ENCODE measurements at places on chromosomes 3 and 15.

DNA sequence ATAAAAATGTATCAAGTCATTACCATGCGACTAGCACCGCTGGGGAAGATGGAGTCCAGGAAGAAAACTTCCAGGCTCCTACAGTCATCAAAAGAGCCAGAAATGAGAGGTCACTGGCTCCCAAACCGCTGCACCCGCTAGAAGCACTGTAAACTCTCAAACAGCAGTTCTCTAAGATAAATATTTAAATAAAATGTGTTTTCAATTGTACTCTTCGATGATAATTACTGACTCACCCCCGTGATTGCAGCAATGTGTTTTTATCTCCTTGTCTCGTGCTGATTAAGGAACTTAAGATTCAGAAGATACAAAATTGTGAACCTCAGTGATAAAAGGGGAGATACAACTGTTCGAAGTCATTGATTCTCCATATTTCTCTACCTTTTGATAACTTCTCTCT is 45.8 kb upstream of the FOXP1 start:
- DNase-seq: no peak

DNA sequence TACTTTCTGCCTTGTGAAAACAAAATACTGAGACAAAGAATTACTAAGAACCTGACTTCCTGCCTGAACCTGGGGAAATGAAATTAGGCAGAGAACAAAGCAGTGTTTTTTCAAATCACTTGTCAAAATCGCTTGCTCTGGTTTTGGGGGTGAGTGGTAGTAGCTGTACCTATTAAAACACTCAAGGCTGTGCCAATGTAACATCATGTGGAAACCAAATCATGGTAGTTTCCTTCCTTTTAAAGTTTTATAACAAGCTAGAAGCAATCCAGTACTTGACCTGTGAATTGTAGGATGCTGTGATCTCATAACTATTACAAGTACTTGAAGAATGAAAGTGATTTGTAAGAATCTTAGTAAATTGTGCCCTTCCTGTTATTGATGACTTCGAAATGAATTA is 6.7 kb downstream of the CMTM8 start:
- DNase-seq: no peak

GRCh38 chr3:151351648-151352047 is 22.3 kb upstream of the P2RY13 start:
- no peak for DNase-seq

DNA sequence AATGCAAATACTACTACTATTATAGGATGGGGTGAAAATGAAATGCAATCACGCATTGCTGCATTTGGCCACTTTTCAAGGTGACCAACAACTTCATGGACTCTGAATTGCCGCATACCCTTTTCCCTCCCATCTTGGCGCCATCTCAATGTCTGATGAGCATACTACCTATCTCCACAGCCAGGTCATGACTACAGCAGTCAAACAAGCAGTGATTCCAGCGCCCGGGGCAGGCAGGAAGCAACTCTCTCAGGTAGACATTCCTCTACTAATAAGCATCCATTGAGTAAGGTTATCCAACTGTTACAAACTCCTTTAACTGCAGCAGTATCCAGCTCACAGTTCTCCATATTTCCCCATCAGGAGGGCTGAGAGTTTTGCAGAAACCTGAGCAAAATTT is 155.4 kb downstream of the ADAMTS17 start:
- no peak for DNase-seq

GRCh38 chr3:31740397-31740796 is 207.7 kb downstream of the STT3B start:
- DNase-seq: no peak

- no peak for DNase-seq
These were observed 41.8 kb upstream of the TPM1 start for GRCh38 chr15:63000706-63001105.

DNA sequence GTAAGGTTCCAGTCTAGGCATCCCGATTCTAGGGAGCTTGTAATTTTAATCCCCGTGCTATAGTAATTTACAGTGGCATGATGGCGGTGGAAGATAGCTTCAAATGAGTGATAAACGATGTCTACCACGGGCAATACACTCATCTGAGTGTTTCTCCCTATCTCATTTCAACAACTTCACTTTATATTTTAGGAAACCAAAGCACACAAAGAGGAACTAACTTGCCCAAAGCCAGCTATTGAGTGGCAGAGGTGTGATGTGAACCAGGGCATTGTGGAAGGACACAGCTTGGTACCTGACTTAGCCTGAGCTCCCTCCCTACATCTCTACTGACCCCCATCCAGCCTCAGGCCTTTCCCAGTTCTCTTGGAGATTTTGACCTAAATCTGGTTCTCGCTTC is 16.9 kb upstream of the FILIP1L start:
- DNase-seq: no peak

DNA sequence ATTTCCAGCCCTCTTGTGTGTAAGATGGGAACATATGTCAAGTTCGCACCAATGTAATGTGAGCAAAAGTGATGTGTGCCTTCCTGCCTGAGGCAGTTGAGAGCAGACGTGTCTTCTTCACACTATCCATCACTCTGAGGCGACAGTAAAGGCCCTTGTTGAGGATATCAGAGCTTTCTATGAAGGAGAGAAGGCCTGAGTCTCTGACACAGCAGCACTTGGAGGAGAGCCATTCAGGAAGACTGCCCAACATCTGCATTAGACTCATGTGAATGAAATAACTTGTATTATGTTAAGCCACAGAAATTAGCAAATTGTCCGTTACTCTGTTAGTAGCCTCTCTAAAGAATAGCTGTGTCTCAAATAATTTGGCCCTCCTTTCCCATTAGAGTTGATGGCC is 108.8 kb upstream of the CCDC54 start:
- DNase-seq: no peak

GRCh38 chr3:127037418-127037841 is 54.5 kb downstream of the PLXNA1 start:
- DNase-seq: no peak

DNA sequence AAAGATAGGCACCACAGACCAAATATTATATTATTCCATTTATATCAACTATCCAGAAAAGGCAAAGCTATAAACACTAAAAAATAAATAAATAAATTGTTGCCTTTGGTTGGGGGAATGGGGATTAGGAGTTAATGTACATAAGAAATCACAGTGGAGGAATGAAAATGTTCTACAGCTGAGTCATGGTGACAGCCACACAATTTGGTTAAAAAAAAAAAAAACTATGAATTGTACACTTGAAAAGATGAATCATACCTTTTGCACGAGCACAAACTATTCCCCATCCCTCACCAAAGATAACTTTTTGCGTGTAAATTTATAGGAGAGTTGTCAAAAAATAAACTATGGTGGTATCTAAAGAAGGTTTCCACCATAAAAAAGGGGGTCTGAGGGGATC is 103.2 kb downstream of the TBC1D5 start:
- DNase-seq: no peak

GRCh38 chr3:133506215-133506901 is 67.1 kb upstream of the CDV3 start:
- DNase-seq: no peak

DNA sequence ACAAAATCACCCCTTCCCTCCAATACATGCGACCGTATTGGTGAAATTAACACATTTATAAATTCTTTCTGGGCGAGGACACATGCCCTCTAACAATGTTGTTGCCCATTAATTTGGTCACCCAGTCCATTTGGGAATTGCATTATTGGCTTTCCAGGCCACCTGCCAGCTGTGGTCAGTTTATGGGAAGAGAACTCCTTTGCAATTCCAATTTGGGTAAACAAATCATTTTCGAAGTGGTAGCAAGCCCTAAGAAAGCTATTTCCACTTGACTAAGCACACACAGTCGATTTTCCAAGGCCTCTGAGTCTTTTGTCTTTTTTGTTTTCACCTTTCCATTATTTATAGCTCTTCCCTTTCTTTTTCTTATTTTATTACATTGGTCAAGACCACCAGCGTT is 362.3 kb upstream of the RGMA start:
- DNase-seq: no peak

DNA sequence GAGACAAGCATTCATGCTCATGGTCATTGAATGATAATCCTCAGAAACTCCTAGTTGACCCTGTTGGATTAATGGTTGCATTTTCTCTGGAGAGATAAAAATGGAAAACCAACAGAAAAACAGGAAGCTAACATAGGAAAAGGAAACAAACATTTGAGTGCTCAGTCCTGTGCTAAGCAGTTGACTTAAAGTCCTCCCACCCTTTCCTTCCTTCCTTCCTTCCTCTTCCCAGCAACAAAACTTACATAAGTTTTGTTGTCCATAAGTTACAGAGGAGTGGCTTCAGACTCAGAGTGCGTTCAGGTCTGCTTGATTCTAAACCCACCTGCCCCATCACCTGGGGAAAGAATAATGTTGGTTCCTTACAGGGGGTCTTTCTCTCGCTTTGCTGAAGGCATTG is 163.8 kb upstream of the RGMA start:
- no peak for DNase-seq
